ENCODE measurements at places on chromosomes 7 and 10.

- DNase-seq = no peak
Measured at GRCh38 chr7:20270371-20270770, 53.2 kb upstream of the MACC1 start.

GRCh38 chr10:115957012-115957399 is 316.0 kb downstream of the GFRA1 start:
- no peak for DNase-seq

DNA sequence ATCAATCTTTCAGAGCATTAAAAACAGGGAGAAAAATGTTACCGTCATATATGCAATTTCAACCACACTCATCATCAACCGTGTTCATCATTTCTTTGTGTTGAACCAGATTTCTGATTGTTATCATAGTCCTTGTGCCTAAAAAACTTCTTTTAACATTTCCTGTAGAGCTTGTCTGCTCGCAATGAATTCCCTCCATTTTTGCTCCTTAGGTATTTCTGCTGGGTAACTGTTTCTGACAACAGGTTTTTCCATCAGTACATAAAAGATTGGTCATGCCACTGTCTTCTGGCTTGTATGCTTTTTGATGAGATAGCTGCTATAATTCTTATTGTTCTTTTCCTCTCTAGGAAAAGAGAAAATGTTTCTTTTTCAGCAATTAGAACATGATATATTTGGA is 8.6 kb upstream of the RBM33 start:
- no peak for DNase-seq

- DNase-seq = no peak
Measured at GRCh38 chr7:36051501-36051900, 101.6 kb upstream of the EEPD1 start.

DNA sequence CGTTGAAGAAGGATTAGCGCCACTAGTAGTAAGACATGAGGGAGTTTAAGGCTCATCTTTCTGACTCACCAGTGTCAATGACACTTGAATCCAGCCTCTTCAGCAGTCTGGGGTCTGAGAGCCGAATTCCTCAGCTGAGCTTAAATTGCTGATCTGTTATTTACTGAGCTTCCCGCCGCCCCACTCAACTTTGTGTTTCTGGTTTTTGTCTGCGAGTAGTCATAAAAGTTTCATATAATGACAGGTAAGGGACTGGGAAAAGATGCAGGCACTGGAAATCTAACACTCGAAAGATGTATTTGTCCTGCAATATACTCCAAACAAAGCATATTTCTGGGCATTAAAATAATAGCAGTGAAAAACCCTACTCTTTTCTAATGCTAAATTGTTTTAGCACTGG is 51.2 kb upstream of the RELN start:
- DNase-seq = no peak

GRCh38 chr7:219581-220150 is 27.3 kb downstream of the FAM20C start:
- no peak for DNase-seq

DNA sequence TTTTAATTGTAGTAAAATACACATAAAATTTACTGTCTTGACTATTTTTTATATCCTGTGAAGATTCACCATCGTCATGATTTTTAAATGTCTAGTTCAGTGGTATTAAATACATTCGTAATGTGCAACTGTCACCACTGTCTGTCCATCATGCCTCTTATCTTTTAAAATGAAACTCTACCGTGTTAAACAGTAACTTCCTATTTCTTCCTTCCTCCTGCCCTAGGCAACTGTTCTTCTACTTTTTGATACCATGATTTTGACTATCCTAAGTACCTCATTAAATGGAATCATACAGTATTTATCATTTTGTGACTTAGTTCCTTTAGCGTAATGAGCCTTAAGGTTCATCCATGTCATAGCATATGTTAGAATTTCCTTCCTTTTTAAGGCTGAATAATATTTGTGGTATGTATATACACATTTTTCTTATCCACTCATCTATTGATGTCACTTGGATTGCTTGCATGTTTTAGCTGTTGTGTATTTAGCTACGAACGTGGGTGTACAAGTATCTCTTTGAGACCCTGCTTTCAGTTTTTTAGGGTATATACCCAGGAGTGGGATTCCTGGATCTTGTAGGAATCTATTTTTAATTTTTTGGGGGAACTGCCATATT is 13.5 kb downstream of the SLK start:
- DNase-seq = no peak

DNA sequence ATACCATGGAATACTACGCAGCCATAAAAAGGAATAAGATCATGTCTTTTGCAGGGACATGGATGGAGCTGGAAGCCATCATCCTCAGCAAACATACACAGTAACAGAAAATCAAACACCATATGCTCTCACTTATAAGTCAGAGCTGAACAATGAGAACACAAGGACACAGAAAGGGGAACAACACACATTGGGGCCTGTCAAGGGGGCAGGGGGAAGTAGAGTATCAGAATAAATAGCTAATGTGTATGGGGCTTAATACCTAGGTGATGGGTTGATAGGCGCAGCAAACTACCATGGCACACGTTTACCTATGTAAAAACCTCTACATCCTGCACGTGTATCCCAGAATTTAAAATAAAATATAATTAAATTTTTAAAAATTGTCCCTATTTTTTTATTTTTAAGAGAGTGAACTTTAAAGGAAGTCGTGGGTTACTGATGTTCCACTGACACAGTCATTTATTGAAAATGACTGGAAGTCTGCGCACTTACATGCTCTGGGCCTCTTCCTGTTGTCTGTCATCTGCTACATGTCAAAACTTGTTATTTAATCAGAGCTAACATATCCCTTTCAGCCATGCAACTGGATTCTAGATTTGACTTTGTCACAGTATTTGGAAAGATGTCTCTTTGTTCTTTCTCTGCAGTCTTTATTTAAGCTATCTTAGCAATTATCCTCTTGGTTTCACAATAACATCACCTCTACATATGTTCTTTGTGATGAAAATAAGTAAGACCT is 73.7 kb upstream of the ABCB5 start:
- no peak for DNase-seq

- DNase-seq = no peak
Measured at GRCh38 chr10:86073199-86073977, 293.2 kb downstream of the GRID1 start.

DNA sequence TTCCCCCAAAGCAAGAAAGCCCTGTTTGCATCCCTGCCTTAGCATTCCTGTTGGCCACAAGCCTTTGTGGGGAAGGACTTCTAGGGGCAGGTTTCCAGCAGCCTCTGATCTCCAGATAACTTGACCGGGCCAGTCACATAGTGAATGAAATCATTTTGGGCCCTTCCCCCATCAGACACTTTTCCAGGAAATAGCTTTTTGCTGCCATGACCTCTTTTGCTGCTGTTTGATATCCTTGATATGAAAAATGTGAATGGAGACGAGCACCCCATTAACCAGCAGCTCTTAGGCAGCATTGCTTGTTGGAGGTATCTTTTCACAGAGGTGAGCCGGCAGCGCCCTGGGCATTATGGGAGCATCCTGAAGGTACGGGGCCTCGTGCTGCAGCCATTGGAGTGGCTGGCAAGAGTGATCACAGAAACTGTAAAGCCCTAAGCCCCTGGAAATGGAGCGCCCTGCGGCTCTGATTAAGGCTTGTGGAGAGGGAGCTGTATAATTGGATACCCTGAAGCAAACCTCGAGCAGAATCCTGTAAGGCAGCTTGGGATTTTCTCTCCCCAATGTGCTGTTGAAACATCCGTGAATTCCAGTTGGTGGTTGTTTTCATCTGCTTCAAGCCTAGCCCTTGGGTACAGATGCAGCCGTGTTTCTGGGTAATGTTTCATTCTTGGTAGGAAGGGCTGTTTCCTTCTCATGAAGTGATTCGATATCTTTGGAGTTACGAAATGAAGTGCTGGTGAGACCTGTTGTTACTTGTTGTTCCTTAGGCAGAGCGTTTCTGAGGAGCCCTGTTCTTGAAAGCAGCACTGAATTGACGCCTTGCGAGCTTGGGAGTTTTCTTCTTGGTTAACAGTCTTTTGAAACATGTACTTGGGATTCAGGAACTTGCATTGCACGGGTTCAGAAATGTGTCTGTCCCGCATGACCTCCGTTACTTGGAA is 179.0 kb downstream of the PTEN start:
- peak; percentile 52 for DNase-seq

GRCh38 chr7:100154651-100155491 is 3.7 kb downstream of the TRAPPC14 start:
- no peak for DNase-seq

DNA sequence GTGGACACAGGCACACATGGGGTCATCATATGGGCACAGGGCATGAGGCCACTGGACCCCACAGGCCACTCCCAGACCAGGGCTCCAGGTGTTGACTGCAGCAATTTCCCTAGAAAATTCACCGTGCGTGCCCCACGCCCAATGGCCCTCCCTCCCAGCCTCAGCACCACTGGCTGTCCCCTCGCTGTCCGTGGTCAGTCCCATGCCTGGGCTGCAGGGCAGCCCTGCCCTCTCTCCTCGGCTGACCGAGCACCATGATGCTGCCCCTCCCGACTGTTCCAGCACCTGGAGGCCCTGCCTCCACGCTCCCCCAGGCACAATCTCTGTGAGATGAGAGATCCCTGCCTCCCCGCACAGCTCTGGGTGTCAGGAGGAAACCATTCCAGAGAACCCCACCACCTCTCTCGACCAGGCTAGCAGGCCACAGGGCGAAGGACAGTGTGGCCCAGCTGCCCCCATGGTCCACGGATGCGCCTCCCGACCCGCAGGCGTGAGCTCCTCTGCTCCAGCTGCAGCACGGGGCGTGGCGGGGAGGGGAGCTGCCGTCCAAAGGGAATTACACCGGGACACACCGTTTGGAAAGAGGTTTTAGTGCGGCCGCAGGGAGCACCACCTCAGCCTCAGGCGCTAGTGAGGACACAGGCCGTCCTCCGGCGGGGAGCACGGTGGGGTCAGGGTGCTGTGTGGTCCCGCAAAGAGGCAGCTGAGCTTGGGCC is 12.6 kb downstream of the NUDT1 start:
- DNase-seq = no peak

- no peak for DNase-seq
Measured at GRCh38 chr10:132078746-132079345, 13.1 kb downstream of the JAKMIP3 start.

DNA sequence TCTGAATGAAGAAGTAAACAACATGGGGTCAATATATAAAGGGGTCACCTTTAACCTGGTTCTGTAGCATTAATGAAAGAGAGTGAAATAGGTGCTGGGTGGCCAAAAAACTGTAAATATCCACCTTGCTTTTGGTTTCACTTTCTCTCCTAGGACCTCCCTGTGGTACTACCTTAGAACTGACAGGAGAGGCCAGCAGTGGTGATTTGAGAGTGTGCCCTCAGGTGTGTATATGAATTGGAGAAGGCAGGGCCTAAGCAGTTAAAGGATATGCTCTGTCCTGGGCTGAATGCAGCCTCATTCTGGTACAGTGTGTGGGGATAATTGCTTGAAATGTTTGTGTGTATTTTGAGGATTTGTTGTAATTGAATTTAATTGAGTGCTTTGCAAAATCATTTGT is 62.0 kb downstream of the BBS9 start:
- no peak for DNase-seq

DNA sequence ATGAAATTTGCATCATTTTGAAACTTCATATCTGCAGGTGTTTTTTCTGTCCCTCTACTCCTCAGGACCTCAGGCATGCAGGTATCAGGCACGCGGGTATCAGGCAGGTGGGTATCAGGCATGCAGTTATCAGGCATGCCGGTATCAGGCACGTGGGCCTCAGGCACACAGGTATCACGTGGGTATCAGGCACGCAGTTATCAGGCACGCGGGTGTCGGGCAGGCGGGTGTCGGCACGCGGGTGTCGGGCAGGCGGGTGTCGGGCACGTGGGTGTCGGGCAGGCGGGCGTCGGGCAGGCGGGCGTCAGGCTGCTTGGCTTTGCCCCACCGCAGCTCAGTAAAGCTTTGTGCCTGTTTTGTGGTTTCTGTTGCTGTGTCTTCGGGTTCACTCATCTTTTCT is 8.7 kb downstream of the SPRN start:
- no peak for DNase-seq

GRCh38 chr10:43781480-43782361 is 133.0 kb upstream of the ZNF32 start:
- DNase-seq = no peak

DNA sequence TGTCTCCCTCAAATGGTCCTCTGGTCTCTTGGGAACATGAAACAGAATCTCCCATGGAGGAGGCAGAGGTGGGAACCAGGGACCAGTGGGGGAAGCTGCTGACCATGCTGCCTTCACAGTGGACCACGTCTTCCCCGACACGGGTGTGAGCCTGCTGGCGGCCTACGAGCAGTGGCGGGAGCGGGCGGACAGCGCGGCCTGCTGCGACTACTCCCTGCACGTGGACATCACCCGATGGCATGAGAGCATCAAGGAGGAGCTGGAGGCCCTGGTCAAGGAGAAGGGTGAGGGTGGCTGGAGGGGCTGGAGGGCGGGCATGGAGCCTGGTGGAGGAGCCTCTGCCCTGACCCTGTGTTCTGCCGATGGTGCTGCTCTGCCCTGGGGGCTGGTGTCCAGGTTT is 8.0 kb downstream of the DPYSL4 start:
- no peak for DNase-seq

GRCh38 chr7:114953724-114954123 is 31.8 kb downstream of the MDFIC start:
- DNase-seq = no peak

- DNase-seq = no peak
Measured at GRCh38 chr7:155660758-155661093, 16.3 kb downstream of the RBM33 start.

DNA sequence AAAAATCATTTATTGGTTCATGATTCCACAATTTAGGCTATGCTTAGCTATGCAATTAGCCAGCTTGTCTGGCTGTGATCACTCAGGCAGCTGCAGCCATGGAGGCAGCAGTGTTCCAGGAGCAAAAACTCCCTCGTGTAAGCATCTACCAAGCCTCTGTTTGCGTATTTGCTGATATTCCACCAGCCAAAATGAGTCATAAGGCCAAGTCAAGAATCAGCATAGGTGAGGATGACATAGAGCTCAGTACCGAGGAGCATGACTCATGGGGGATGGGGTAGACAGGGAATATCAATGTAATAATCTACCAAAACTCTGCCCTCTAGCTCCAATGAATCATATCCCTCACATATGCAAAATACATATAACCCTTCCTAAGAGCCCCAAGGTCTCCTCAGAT is 63.3 kb downstream of the IMMP2L start:
- peak; percentile 86 for DNase-seq

- no peak for DNase-seq
Measured at GRCh38 chr7:47812429-47813136, 135.7 kb downstream of the PKD1L1 start.

Data from cardiac fibroblast (primary cell).